ENCODE measurements at places on chromosomes 4 and X. TPM values are rescaled to one million over a fixed set of nuclear protein-coding genes. Genes with fewer than 3 reads are reported as not detected.
A peak's percentile ranks its signal among the peaks of the same experiment; 100 is the strongest.

GRCh38 chrX:100358766-100359165, 51.3 kb downstream of the PCDH19 start:
- no peak overlapping the region for H3K27ac ChIP-seq
- no peaks in the 10 kb centered on the region for H3K4me1 ChIP-seq
- H3K36me3 ChIP-seq, result no peaks in the 10 kb centered on the region
- DNase-seq, result no peak

- H3K4me3 ChIP-seq, result no peak overlapping the region
- H3K36me3 ChIP-seq, result no peaks in the 10 kb centered on the region
- no peaks in the 10 kb centered on the region for H3K27me3 ChIP-seq
Measured at GRCh38 chrX:12446342-12447075, 308.2 kb downstream of the FRMPD4 start.

AKAP14 gene
- not detected for total RNA-seq

DNA sequence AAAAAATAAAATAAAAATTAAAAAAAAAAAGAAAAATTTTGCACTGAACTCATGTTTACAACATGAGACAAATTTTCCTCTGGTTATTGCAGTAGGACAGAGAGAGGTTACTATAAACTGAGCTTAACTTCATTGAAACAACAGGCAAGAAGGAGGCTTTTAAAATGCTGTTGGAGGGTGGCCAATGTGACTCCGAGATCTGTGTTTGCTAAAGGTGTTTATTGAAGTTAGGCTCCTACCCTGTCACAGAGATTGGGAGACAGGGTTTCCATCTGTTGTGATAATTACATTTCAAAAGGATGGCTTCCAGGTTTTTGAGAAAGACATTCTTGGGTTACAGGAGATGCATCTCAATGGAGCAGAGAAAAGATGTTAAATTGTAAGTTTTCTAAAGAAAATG, 370.5 kb upstream of the HS3ST1 start:
- H3K27ac ChIP-seq, result no peak overlapping the region
- no peaks in the 10 kb centered on the region for H3K36me3 ChIP-seq
- no peaks in the 10 kb centered on the region for H3K27me3 ChIP-seq

DNA sequence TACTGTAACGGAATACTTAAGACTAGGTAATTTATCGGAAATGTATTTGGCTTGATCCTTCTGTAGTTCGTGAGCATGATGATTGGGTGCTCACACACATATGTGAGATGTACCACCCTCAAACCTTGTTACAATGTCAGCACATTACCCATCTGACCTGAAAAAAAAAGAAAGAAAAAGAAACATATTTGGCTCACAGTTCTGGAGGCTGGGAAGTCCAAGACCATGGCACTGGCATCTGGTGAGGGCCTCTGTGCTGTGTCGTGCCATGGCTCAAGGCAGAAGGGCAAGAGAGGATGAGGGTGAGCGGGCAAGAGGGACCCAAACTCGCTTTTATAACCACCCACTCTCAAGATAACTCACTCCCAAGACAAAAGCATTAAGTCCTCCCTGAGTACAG, 7.0 kb upstream of the CLDN24 start:
- peaks cover 18% of the 10 kb centered on the region for H3K27me3 ChIP-seq
- H3K36me3 ChIP-seq, result no peaks in the 10 kb centered on the region
- H3K4me1 ChIP-seq, result no peaks in the 10 kb centered on the region
- no peak overlapping the region for H3K27ac ChIP-seq
- H3K4me3 ChIP-seq, result no peak overlapping the region
- DNase-seq, result no peak

DNA sequence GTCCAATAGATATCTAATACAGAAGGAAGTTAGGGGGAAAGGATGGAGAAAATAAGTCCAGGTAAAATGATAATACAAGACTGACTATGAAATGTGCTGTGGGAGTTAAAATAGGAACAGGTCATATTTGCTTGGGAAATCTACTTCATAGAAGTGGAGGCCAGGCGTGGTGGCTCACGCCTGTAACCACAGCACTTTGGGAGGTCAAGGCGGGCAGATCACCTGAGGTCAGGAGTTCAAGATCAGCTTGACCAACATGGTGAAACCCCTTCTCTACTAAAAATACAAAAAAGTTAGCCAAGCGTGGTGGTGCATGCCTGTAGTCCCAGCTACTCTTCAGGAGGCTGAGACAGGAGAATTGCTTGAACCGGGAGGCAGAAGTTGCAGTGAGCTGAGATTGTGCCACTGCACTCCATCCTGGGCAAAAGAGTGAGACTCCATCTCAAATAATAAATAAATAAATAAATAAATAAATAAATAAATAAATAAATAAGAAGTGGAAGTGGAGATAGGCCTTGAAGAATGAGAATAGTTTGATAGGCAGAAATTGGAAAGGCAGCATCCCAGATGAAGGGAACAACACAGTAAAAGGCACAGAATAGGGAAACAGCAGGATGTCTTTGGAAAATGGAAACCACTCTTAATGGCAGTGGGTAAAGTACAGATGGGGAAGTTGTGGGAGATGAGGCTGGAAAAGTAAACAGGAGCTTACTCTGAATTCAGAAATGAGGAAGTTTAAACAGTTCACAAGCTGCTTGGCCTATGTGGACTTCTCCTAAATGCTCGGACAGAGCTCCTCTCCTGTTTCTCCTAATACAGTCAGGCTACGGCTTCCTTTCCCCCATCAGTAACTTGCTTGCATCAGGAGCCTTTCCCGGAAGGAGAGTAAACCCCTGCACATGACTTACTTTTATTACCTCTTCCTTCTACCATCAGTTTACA, 15.1 kb upstream of the GK start:
- H3K4me3 ChIP-seq, result no peak overlapping the region
- no peaks in the 10 kb centered on the region for H3K36me3 ChIP-seq
- H3K27me3 ChIP-seq, result no peaks in the 10 kb centered on the region
- peaks cover 20% of the 10 kb centered on the region for H3K4me1 ChIP-seq
- no peak for DNase-seq
- no peak overlapping the region for H3K27ac ChIP-seq

GRCh38 chr4:184506527-184507121, 32.3 kb upstream of the IRF2 start:
- H3K36me3 ChIP-seq, result peaks cover 3% of the 10 kb centered on the region
- H3K4me1 ChIP-seq, result peaks cover 32% of the 10 kb centered on the region
- H3K27ac ChIP-seq, result no peak overlapping the region
- peak; percentile 72 for DNase-seq
- H3K4me3 ChIP-seq, result no peak overlapping the region
- no peaks in the 10 kb centered on the region for H3K27me3 ChIP-seq

- H3K36me3 ChIP-seq, result no peaks in the 10 kb centered on the region
- H3K27ac ChIP-seq, result no peak overlapping the region
- no peak for DNase-seq
- no peaks in the 10 kb centered on the region for H3K27me3 ChIP-seq
- no peak overlapping the region for H3K4me3 ChIP-seq
Measured at GRCh38 chrX:9333873-9334560, 130.8 kb upstream of the TBL1X start.

VCX2 gene
- total RNA-seq, result not detected

GRCh38 chr4:165133150-165133549, 20.5 kb upstream of the TMEM192 start:
- no peak for DNase-seq
- no peak overlapping the region for H3K27ac ChIP-seq
- H3K36me3 ChIP-seq, result no peaks in the 10 kb centered on the region
- H3K4me3 ChIP-seq, result no peak overlapping the region

DNA sequence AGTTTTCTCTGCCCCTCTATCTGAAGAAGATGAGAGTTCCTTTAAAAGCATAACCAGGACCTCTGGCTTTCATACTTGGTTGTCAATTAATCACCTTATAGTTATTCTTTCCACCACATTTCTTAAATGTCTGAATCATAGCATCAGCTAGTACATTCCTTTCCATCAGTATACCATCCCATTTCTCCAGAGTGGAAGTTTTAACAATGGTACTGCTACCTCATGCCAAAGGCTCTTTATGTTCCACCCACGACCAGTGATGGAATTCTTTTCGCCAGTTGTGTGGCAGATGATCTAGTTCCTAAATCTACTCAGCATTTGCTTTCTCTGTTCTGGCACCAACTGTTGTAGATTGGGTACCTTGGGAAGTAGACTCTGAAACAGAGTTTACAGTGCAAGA, 379.8 kb downstream of the ZNF674 start:
- no peaks in the 10 kb centered on the region for H3K36me3 ChIP-seq
- H3K27me3 ChIP-seq, result no peaks in the 10 kb centered on the region
- H3K27ac ChIP-seq, result no peak overlapping the region
- H3K4me1 ChIP-seq, result peaks cover 2% of the 10 kb centered on the region

GRCh38 chrX:14926471-14926870, 53.2 kb downstream of the MOSPD2 start:
- peaks cover 2% of the 10 kb centered on the region for H3K36me3 ChIP-seq
- no peaks in the 10 kb centered on the region for H3K4me1 ChIP-seq
- no peaks in the 10 kb centered on the region for H3K27me3 ChIP-seq
- H3K4me3 ChIP-seq, result no peak overlapping the region
- no peak overlapping the region for H3K27ac ChIP-seq

DNA sequence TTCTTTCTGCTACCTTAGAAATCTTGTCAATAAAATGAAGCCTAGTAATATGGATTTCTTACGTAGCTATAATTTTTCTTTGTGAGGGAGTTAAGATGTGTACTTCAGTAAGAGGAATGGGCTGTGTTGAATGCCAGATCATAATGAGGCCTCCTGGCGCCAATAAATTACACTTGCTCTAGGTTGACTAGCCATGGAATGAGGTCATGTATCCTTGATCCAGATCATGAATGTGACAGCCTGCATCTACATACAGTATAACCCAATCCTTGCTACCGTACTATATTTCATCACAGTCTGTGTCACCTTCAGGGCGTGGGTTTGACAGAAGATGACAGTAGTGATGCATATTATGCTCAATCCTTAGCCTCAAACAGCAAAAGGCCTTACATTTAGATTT, 36.2 kb downstream of the NHS start:
- H3K27me3 ChIP-seq, result peaks cover 8% of the 10 kb centered on the region
- no peak for DNase-seq
- no peaks in the 10 kb centered on the region for H3K36me3 ChIP-seq

TBC1D8B gene
- total RNA-seq, result 1.4 TPM

DNA sequence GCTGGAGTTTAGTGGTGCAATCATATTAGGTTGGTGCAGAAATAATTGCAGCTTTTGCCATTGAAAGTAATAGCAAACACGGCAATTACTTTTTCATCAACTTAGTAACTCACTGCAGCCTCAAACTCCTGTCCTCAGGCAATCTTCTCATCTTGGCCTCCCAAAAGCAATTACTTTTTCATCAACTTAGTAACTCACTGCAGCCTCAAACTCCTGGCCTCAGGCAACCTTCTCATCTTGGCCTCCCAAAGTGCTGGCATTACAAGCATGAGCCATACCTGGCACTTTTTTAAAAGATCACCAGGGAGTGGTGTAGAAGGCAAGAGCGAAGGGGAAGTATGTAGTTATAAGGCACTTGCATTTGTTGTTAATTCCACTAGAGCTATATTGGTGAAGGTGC, 491.1 kb upstream of the ADGRL3 start:
- H3K4me1 ChIP-seq, result no peaks in the 10 kb centered on the region
- H3K27me3 ChIP-seq, result no peaks in the 10 kb centered on the region
- no peaks in the 10 kb centered on the region for H3K36me3 ChIP-seq
- H3K4me3 ChIP-seq, result no peak overlapping the region

DNA sequence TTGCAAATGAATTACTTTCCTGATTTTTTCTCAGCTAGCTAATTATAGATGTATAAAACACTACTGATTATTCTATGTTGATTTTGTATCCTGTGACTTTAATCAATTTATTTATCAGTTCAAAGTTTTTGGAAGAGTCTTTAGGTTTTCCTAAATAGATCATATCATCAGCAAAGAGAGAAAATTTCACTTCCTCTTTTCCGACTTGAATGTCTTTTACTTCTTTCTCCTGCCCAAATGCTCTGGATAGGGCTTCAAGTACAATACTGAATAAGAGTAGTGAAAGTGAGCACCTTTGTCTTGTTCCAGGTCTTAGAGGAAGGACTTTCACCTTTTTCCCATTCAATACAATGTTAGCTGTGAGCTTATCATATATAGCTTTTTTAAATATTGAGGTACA, 417.9 kb downstream of the PDGFC start:
- no peak overlapping the region for H3K27ac ChIP-seq
- no peaks in the 10 kb centered on the region for H3K27me3 ChIP-seq
- H3K36me3 ChIP-seq, result no peaks in the 10 kb centered on the region
- H3K4me1 ChIP-seq, result no peaks in the 10 kb centered on the region
- no peak for DNase-seq

DNA sequence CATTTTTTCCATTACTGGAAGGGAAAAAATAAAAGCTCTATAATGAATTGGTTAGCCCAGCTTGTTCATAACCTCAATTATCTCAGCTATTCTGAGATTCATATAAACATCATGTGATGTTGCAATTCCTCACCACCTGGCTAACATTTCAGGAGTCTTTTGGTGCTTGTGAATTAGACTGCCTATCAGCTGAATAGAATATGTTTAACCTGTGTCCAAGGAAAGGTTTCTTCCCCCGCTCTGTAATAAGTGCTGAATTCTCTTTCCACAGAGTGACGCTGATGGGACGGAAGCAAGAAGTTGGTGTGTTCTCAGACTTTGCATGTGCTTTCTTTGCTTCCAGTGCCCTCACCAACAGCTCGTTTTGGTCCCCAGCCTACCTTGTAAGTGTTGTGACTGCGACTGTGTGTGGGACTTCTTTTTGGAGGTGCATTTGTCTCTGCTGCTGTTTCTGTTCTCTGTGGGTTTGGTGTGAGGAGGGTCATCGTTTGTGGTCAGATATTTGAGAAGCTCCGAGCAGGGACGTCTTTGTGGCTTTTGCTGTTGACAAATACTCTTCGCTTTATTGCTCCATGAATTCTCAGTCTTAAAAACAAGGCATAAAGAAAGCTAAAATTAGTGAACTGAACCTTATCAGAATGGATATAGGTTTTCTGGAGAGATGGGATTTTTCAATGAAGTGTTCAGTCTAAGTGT, 61.7 kb downstream of the PPARGC1A start:
- H3K27me3 ChIP-seq, result no peaks in the 10 kb centered on the region
- H3K4me3 ChIP-seq, result no peak overlapping the region
- no peak for DNase-seq
- no peak overlapping the region for H3K27ac ChIP-seq

DNA sequence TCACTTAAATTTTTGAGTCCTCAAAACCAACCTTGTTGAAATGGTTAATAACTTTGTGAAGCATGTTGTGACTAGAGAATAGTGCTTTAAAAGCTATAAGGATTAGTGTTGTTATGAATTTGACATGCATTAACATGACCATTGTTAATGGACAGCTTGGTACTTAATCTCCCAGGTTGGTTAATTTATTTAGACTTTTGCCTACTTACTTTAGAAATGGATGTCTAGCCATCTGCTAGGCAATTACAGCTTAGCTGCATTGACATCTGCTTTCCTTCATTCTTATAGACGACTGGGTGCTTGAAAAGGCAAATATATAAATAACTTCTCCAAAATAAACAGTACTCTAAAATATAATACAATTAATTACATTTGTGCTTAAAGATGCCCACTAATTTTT, 368.0 kb downstream of the CCSER1 start:
- DNase-seq, result no peak
- no peaks in the 10 kb centered on the region for H3K27me3 ChIP-seq
- H3K36me3 ChIP-seq, result no peaks in the 10 kb centered on the region

OPRPN gene
- total RNA-seq, result not detected

GRCh38 chrX:53262918-53263394, 18.4 kb downstream of the IQSEC2 start:
- H3K4me1 ChIP-seq, result peaks cover 30% of the 10 kb centered on the region
- no peaks in the 10 kb centered on the region for H3K27me3 ChIP-seq
- no peaks in the 10 kb centered on the region for H3K36me3 ChIP-seq
- no peak overlapping the region for H3K27ac ChIP-seq
- DNase-seq, result peak; percentile 38
- H3K4me3 ChIP-seq, result no peak overlapping the region

GLOD5 gene
- not detected for total RNA-seq
